ENCODE measurements at places on chromosomes 2 and 18.

DNA sequence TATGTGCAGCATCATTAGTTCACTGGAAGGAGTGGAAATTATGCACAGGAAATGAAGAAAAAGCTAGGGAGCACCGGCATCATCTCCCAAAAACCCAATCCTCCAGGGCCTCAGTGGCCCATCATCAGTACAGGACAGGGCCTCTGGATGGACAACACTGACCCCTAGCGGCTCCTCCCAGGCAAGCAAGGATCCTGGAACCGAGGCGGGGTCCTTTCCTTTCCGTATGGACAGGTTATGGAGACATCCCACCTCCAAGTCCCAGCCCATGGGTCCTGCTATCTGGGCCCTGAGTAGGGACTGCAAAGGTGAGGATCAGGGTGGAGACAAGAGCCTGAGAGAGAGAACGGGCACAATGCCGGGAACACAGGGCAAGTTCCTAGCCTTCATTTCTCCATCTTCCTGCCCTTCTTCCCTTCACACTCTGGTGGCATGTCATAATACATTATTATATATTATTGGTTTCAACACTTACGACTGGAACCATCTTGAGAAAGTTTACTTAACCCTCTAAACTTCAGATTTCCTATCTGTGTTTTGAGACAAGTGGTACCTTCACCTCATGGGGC, 68.2 kb downstream of the ZNF516 start:
- DNase-seq: no peak

DNA sequence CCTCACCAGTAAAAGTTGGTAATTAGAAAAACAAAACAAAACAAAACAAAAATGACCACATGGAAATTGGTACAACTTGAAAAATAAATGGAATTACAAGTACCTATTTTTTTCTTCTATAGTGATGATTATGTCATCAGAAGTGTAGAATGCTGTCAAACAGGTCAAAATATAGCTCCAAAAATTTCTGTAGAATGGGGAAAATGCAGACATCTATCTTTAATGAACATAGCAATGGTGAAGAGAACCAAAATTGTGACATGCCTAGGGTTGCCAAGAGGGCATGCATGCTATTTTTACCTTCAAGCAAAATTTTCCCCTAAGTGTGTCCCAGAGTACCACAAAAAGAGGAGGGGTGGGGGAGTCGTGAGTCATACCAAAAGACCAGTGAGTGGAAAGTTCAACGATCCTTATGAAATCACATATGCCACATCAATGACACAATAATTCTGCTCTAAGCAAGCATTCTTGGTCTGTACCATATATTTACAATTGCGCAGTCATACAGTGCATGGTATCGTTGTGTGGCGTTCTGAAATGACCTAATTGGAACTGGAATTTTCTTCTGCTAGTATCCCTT, 1436.4 kb downstream of the SUCLG1 start:
- no peak for DNase-seq

GRCh38 chr18:61690418-61691138, 202.2 kb downstream of the RNF152 start:
- no peak for DNase-seq

DNA sequence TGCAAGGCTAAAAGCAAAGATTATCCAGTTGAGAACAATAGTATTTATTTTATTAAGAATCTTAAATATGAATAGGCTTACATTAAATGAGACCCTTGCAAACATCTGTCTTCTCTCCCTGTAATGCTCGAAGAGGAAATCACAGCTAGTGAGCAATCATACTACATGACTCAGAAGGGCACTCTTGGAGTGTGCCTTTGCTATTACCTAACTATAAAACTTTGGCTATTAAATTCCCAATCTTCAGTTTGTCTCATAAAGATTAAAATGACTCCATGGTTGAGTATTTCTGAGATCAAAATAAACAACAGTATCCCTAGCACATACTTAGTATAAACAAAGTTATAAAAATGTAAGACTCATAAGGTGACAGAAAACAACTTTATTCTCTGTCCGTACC, 296.9 kb downstream of the KCNJ3 start:
- no peak for DNase-seq

DNA sequence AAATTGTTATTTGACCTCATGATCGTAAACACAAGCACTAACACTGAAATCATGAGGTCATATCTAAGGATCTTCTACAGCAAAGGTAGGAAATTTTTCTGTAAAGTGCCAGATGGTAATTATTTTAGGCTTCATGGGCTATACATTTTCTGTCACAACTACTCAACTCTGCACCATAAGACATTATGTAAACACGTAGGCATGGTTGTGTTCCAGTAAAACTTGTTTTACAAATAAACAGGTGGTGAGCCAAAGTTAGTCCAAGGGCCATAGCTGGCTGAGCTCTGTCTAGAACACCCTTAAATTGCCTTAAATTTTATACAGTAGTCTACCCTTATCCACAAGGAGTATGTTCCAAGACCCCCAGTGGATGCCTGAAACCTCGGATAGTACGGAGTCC, 147.3 kb upstream of the CYP1B1 start:
- no peak for DNase-seq

DNA sequence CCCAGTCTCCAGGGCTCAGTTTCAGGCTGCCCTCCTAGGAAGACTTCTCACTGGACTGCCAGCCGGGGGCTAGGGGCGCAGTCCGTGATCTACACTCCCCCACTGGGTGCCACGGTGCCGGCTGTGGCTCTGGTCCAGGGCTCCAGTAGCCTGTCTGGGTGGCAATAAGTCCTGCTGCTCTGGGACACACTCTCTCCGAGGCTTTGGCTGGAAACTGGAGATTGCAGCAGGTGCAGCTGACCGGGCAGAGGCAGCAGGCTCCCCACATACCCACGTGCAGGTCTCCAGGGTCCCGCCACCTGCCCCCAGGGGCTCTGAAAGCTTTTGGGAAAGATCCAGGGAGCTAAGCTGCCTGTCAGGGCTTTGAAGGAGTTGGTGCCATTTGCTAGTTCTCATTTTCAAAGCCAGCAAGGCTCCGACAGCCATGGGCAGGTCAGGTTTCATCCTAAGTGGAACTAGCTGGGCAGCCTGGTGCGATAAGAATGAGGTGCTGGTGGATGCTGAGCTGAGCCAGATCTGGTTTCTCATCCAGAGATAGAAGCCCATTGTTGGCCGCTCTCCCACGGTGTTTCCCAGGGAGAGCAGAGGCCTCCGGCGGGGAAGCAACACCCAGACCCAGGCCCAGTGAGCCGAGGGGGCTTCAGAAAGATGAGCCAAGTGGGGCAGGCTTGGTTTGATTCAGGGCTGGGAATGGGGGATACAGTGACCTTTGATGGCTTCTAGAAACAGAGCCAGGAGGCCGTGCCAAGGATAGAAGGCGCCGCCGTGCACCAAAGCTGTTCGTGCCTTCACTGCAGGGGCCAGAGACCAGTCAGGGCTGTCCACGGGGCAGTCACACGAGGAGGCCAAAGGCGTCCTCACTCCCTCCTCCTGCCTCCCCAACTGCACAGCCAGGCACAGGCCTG, 141.7 kb upstream of the GPC1 start:
- no peak for DNase-seq

DNA sequence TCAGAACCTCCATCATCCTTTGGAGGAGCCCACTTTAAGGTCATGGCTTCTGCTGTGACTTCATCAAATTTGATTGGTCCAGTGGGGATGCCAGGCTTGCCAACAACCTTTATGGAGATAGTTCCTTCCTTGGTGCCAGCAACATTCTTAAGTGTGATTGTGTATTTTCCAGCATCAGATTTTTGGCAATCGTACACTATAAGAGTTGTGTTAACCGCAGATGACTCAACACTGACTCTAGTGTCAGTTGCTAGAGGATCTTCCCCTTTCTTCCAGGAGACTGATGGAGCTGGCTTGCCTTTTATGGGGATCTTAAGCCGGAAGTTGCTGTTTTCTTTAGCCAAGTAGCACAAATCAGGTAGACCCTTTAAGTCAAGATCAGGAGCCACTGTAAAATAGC, 98.7 kb downstream of the PLEKHA3 start:
- DNase-seq: no peak

GRCh38 chr2:135909976-135910375, 33.7 kb upstream of the MCM6 start:
- DNase-seq: no peak

- DNase-seq: no peak
These were observed 29.7 kb upstream of the ALLC start for GRCh38 chr2:3628241-3628679.

DNA sequence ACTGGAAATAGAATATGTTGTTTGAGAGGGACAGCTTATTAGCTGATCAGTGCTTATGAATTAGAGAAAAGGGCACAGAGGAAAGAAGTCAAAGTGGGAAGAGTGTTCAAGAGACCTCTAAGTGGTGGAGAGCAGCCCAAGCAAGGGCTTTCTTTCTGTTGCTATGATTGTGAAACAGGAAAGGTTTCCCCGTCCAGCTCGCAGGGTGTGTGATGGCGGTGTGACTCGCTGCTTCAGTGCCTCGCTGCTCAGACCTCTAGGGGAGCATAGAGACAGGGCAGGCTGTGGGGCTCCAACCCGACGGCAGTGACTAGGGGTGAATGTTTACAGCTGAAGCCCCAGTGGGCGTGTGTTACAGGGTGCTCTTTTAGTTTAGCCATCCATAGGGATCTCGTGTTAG, 166.5 kb upstream of the COPS8 start:
- DNase-seq: no peak

- no peak for DNase-seq
These were observed 235.1 kb downstream of the AGAP1 start for GRCh38 chr2:235728800-235729556.

- DNase-seq: no peak
These were observed 193.8 kb downstream of the IKZF2 start for GRCh38 chr2:212957624-212958023.

- DNase-seq: no peak
These were observed 1988.8 kb upstream of the PIK3C3 start for GRCh38 chr18:39966275-39966674.

DNA sequence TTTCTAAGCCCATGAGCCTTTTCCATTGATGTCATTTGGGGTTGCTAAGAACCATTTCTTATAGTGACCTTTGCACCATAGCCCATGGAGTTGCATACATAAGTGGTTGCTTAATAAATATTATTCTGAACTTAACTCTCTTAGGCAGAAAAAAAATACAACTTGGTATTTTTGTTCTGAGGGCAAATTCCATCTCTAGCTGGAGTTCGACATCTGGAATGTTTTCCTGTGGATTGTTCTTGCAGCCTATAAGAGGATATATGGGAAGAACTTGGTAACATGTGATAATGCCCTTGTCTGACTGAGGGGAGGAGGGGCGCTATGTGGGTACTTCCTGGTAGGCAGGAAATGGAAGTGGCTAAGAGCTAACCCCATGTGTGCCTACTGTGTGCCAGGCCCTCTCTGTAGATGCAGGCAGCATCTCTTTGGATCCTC, 20.7 kb downstream of the IGFBP2 start:
- no peak for DNase-seq

- no peak for DNase-seq
These were observed 36.4 kb upstream of the PHLPP1 start for GRCh38 chr18:62678847-62679485.

- DNase-seq: no peak
These were observed 35.5 kb downstream of the ICOS start for GRCh38 chr2:203972066-203972465.

Data from stimulated activated CD4-positive, alpha-beta T cell treated with anti-CD3 and anti-CD28 coated beads, TNF-alpha, amount 100 ng/mL, for 1 hour (primary cell).